ENCODE measurements at places on chromosomes 1 and 21. TPM values are rescaled to one million over a fixed set of nuclear protein-coding genes. Genes with fewer than 3 reads are reported as not detected.

The CFHR5 gene
- total RNA-seq: not detected

DNA sequence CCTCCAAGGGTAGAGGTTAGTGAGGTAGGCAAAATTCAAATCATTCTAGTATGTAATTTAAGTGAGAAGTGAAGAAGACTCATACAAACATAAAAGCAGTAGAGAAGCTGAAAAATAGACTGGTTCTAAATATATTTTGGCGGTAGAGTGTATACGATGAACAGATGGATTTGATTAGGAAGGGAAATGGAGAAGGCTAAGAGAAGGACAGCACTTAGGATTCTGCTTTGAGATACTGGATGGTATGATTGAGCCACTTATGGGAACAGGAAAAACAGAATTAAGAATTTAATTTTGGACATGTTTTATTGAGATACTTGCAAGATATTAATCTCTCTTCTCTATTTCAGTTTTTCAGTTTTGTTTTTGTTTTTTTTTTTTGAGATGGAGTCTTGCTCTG is 60.1 kb downstream of the EPB41 start:
- H3K36me3 ChIP-seq: no peaks in the 10 kb centered on the region
- H3K27me3 ChIP-seq: no peaks in the 10 kb centered on the region
- H3K27ac ChIP-seq: no peak overlapping the region
- no peak for DNase-seq
- no peak overlapping the region for H3K4me3 ChIP-seq

The AVPR1B gene
- not detected for total RNA-seq

DNA sequence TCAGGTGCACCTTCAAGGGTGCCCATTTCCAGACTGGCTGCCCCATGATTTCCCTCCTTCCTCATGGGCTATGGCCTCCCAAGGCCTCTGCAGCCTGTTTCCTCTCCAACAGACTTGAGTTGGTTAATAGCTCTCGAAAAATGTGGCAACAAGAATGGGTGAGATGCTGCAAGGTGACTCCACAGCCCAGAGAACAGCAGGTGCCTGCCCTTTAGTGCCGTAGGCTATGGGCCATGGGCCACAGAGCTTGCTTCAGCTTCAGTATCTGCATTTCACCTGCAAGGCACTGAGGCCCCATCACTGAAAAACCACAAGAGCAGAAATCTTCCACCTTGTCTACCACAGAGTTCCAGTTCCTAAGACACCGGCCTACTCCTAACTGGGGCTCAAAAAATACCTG is 122.0 kb downstream of the ETS2 start:
- H3K36me3 ChIP-seq: no peaks in the 10 kb centered on the region
- no peaks in the 10 kb centered on the region for H3K27me3 ChIP-seq
- DNase-seq: no peak
- peaks cover 67% of the 10 kb centered on the region for H3K4me1 ChIP-seq
- H3K27ac ChIP-seq: peak overlapping the region; percentile 34

GRCh38 chr1:17890815-17891191 is 135.7 kb downstream of the ACTL8 start:
- H3K4me1 ChIP-seq: no peaks in the 10 kb centered on the region
- no peaks in the 10 kb centered on the region for H3K36me3 ChIP-seq
- H3K4me3 ChIP-seq: no peak overlapping the region
- H3K27ac ChIP-seq: no peak overlapping the region

The S1PR1 gene
- total RNA-seq: 89.3 TPM

The MYOM3 gene
- total RNA-seq: 0.44 TPM

GRCh38 chr21:43348801-43349261 is 78.1 kb downstream of the SIK1 start:
- H3K27me3 ChIP-seq: no peaks in the 10 kb centered on the region
- peak; percentile 70 for DNase-seq
- H3K4me1 ChIP-seq: peaks cover 4% of the 10 kb centered on the region
- H3K27ac ChIP-seq: peak overlapping the region; percentile 26
- H3K36me3 ChIP-seq: no peaks in the 10 kb centered on the region

DNA sequence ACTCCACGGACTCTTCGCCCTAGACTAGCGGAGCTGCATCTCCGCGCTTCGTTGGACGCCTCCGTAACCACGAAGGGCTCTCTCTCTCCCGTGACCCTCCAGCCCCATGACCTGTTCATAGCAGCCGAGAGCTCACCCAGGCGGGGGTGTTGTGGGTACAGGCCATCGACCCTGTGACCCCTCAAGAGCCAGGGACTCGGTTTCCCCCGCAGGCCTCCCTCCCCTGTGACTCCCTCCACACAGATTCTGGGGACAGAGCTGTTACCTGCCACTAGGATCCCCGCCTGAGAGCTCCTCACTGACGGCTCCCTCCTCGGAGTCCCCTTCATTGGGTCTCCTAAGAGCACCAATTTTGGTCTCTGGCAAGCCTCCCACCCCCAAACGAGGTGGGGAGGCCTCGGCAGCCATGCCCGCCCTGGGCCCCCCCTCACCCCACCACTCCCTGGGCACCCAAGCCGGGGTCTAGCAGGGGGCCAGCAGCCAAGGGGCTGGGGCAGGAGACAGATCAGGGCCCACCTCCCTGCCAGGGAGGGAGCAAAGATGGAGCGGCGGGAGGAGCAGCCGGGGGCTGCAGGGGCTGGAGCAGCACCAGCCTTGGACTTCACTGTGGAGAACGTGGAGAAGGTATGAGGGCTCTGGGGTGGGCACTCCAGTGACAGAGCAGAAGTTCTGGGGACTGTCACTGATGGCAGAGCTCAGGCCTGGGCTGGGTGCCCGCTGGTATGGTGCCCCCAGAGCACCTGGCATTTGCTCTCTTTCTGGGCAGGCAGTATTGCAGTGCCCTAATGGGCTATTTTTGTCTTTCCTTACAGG is 517 bp downstream of the IPO13 start:
- H3K36me3 ChIP-seq: no peaks in the 10 kb centered on the region
- DNase-seq: no peak
- peak overlapping the region; percentile 91 for H3K4me3 ChIP-seq
- no peaks in the 10 kb centered on the region for H3K27me3 ChIP-seq
- H3K27ac ChIP-seq: peak overlapping the region; percentile 96
- H3K4me1 ChIP-seq: peaks cover 36% of the 10 kb centered on the region

DNA sequence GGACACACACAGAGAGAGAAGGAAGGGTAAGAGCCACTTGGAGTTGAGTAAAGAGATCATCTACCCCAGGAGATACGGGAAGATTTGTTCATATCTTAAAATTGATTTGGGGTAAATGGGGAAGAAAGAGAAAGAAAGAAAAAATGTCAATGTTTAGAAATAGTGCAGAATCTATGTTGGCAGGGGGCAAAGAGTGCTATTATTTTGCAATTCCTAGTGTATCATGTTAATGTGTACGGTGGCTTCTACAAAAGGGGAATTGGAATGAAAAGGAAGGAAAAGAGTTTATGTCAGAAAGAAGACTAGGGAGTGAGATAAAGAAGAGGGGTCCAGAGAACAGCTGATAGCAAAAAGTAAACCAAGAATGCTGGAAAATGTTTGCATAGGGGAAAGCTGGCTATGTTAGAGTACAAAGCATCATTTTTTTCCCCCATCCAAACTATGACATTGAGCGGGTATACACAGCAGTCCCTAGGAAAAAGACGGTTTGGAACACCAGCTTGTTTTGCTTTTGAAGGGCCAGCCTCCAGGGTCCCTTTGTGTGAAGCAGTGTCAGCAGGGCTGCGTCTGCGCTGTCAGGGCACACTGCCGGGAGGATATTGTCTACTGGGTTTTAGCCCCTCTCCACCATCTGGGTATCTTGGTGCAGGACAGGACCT is 10.8 kb downstream of the LRRC8D start:
- no peak overlapping the region for H3K27ac ChIP-seq
- H3K4me1 ChIP-seq: no peaks in the 10 kb centered on the region
- H3K36me3 ChIP-seq: peaks cover 6% of the 10 kb centered on the region
- no peak overlapping the region for H3K4me3 ChIP-seq
- H3K27me3 ChIP-seq: no peaks in the 10 kb centered on the region

- DNase-seq: no peak
- no peaks in the 10 kb centered on the region for H3K4me1 ChIP-seq
- no peak overlapping the region for H3K4me3 ChIP-seq
- no peaks in the 10 kb centered on the region for H3K27me3 ChIP-seq
Measured at GRCh38 chr1:99731384-99731783, 35.1 kb downstream of the FRRS1 start.

- peak overlapping the region; percentile 83 for H3K4me3 ChIP-seq
- peaks cover 4% of the 10 kb centered on the region for H3K4me1 ChIP-seq
- no peaks in the 10 kb centered on the region for H3K27me3 ChIP-seq
- H3K36me3 ChIP-seq: peaks cover 9% of the 10 kb centered on the region
Measured at GRCh38 chr1:224182057-224182865, 779 bp upstream of the DEGS1 start.

DNA sequence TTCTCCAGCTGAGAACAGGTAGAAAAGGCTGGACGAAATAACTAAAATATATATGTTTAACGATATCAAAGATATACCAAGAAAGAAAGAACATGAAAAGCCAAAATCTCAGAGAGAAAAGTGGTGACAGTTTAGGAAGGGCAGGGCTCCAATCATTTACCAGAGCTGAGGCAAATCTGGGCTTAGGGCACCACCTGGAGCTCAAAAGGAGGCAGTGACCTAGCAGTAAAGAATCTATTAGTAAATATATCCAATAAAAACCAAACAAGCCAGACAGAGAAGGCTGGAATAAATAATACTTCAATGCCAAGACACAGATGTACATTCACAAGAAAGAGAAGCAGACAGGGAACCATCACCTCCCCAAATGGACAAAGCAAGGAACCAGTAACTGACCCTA is 43.5 kb downstream of the CHIA start:
- H3K27ac ChIP-seq: no peak overlapping the region
- no peak for DNase-seq
- H3K4me3 ChIP-seq: no peak overlapping the region
- H3K36me3 ChIP-seq: no peaks in the 10 kb centered on the region
- no peaks in the 10 kb centered on the region for H3K4me1 ChIP-seq

The LORICRIN gene
- not detected for total RNA-seq

GRCh38 chr1:84479998-84480397 is 932 bp downstream of the RPF1 start:
- peaks cover 14% of the 10 kb centered on the region for H3K27me3 ChIP-seq
- peaks cover 29% of the 10 kb centered on the region for H3K4me1 ChIP-seq
- peaks cover 22% of the 10 kb centered on the region for H3K36me3 ChIP-seq
- DNase-seq: no peak
- peak overlapping the region; percentile 70 for H3K4me3 ChIP-seq
- peak overlapping the region; percentile 93 for H3K27ac ChIP-seq

DNA sequence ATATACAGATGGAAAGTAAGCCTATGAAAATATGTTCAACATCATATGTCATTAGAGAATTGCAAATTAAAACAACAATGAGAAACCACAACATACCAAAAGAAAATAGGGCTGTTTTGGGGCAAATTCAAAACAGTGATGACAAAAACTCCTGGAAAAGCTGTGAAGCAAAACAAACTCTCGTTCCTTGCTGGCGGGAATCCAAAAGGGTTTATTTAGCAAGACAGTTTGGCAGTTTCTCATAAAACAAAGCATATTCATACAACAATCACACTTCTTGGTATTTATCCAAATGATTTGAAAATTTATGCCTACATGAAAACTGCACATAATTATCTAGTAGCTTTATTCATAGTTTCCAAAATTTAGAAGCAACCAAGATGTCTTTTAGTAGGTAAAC is 44.4 kb downstream of the COL11A1 start:
- H3K27ac ChIP-seq: no peak overlapping the region
- no peak for DNase-seq
- no peak overlapping the region for H3K4me3 ChIP-seq

The DLGAP3 gene
- 0.42 TPM for total RNA-seq

- peak; percentile 70 for DNase-seq
- H3K36me3 ChIP-seq: no peaks in the 10 kb centered on the region
- peaks cover 99% of the 10 kb centered on the region for H3K27me3 ChIP-seq
Measured at GRCh38 chr1:37764414-37764825, 500 bp downstream of the EPHA10 start.

GRCh38 chr1:89953131-89953626 is 41.7 kb upstream of the ZNF326 start:
- no peak overlapping the region for H3K4me3 ChIP-seq
- H3K36me3 ChIP-seq: no peaks in the 10 kb centered on the region
- no peaks in the 10 kb centered on the region for H3K27me3 ChIP-seq
- DNase-seq: no peak
- H3K4me1 ChIP-seq: no peaks in the 10 kb centered on the region
- H3K27ac ChIP-seq: no peak overlapping the region

GRCh38 chr1:92902406-92902744 is 58.9 kb downstream of the DIPK1A start:
- no peak overlapping the region for H3K27ac ChIP-seq
- no peaks in the 10 kb centered on the region for H3K36me3 ChIP-seq
- no peak for DNase-seq
- H3K4me1 ChIP-seq: no peaks in the 10 kb centered on the region

DNA sequence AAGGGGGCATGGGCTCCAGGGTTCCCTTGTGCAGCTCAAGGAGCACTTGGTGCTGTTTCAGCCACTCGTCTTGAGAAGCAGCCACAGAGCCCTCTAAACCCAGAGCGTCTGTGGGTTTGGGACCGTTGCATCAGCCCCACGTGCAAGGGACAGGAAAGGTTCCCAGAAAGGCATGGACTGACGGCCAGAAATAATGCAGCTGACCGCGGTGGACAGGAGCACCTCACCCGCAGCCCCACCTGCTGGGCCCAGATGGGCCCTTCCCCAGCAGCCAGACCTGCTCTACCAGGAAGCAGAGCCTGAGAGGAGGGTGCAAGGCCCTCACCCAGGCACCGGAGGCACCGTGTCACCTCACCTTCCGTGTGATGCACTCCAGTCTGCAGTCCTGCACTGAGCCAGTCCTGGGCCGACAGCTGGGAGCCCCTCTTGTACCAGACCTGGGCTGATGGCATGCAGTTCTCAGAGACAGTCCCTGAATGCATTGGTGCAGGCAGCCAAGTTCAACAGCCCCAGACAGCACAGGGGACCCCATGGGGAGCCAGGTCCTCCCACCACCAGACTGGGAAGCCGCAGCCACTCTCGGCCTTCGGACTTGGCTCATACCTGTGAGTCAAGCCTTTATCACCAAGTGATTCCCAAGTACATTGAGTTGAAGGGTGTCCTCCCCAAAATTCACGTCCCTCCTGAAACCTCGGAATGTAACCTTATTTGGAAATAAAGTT is 4.8 kb upstream of the TFF3 start:
- H3K27ac ChIP-seq: peak overlapping the region; percentile 64
- no peaks in the 10 kb centered on the region for H3K36me3 ChIP-seq
- H3K4me1 ChIP-seq: peaks cover 15% of the 10 kb centered on the region

The LCE3D gene
- not detected for total RNA-seq

DNA sequence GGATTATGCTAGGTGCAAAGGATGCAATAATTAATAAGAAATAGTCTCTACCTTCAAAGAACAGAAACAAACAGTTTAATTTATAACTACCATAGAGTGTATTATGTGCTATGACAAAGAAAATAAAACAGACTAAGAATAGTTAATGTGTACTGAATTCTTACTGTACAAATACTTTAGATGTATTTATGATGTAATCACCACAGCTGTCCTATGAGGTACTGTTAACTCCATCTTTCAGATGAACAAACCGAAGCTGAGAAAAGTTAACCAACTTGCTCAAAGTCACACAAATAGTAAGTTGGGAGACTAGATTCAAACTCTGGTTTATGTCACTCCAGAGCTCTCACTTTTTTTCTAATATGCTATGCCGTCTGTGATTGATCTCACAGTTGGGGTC is 77.0 kb upstream of the FGGY start:
- DNase-seq: no peak
- H3K27ac ChIP-seq: no peak overlapping the region
- no peaks in the 10 kb centered on the region for H3K4me1 ChIP-seq
- H3K4me3 ChIP-seq: no peak overlapping the region
- no peaks in the 10 kb centered on the region for H3K27me3 ChIP-seq

Data from left lung (tissue), 14 donors.